Activated T-cell treated with anti-CD3 and anti-CD28 coated beads for 48 hours (primary cell): ENCODE measurements at places on chromosomes 5 and 9.

DNA sequence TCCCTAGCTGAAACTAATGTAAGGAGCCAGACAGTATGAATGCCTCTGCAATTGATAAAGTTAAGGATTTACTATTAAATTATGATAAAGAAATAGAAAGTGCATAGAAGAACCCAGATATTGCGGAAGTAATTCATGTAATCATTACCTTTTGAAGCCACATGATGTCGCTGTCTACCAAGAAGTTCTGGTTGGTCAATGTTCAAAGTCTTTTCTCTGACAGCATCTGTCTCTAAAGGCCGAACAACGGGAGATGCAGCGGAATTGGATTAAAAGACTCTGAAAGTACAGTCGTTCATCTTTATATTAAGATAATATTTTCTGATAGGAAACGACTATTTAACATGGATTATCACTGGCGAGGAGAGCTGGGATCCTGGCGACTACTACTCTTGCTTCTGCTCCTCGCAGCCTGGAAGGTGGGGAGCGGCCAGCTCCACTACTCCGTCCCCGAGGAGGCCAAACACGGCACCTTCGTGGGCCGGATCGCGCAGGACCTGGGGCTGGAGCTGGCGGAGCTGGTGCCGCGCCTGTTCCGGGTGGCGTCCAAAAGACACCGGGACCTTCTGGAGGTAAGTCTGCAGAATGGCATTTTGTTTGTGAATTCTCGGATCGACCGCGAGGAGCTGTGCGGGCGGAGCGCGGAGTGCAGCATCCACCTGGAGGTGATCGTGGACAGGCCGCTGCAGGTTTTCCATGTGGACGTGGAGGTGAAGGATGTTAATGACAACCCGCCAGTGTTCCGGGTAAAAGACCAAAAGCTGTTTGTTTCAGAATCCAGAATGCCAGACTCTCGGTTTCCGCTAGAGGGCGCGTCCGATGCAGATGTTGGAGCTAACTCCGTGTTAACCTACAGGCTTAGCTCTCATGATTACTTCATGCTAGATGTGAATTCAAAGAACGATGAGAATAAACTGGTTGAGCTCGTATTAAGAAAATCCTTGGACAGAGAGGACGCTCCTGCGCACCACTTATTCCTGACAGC, at the start of gene PCDHA8:
Gene PCDHA8 (plus strand): TSS at position 210 of the 985 bp plus-strand sequence. CDS start 135 bp downstream, at position 345.
- no peak for DNase-seq

DNA sequence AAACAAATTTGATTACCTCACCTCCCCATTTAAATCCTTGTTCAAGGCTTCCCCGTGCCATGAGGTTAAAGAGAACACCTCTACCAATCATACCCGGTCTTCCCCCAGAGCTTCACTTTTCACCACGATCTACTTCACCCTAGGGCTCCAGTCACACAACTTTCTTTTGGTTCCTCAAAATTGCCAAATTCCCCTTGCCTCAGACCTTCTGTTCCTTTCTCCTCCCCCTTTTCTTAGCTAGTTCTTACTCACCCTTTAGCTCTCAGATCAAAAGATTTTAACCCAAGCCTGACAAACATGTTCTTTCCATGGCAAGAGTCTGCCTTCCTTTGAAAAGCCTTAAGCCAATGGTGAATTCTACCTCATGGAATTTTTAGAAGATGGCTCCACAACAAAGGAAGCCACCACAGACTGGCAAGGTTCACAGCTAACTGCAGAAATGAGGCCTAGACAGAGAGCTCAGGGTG, 56.7 kb downstream of the MAPKAP1 start:
- DNase-seq: no peak

- DNase-seq: no peak
Measured at GRCh38 chr5:168992687-168993086, 308.3 kb downstream of the SLIT3 start.

- DNase-seq: no peak
Measured at GRCh38 chr9:115525111-115526058, 407.4 kb upstream of the TNC start.

DNA sequence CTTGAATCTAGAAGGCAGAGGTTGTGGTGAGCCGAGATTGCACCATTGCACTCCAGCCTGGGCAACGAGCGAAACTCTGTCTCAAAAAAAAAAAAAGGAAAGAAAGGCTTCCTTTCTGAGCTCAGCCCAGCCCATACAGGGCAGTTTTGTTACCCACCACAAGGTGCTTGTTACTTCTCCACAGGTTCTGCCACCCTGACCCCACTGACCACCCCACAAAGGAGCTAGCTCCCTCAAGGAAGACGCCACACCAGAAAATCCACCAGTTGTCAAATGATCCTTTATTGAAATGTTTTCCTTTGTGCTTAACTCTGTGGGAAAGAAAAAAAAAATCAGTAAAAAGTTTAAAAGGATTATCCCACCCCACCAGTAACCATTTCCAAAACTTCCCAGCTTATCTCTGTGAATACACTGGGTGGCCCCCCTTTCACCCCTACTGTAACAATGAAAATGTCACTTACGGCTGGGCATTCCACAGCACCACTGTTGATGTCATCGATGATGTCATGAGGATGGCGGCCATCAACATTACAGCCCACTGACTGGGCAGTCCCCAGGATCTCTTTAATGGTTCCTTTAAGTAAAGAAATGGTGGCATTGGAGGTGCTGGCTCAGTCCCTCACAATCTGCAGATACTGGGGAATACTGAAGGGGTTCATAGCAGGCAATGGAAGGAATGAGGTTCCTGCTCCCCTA, 3.6 kb downstream of the RPL12 start:
- no peak for DNase-seq

DNA sequence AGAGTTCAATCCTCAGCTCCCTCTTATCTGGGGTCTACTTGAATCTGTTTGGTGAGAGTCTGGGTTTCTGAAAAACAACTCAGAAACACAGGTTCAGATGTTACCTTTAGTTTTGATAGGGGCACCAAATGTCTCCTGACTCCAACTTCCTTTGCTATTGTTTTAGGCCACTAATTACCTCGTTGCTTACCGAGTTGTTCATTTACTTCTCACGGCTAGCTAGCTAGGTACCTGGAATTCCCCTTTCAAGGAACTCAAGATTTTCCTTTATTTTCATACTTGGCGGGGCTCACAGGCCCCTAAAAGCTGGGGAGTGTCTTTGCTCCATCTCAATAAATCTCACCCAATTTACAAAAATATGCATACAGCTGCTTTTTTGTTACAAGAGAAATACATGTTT, 111.4 kb downstream of the SLC28A3 start:
- DNase-seq: no peak

GRCh38 chr9:27125936-27126335, 16.9 kb downstream of the TEK start:
- DNase-seq: no peak

DNA sequence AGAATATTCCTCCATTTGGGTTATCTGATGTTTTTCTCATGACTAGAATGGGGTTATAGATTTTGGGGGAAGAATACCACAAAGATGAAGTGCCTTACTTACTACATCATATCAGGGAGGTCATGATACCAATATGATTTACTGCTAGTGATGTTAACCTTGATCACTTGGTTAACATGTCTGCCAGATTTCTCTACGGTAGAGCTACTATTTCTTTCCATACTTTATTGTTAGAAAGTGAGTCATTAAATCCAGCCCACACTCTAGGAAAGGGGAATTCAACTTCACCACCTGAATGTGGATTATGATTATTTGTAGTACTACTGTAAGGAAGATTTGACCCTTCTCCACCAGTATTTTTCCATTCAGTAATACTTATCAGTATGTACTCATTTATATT, 64.7 kb downstream of the UBE2R2 start:
- DNase-seq: no peak

GRCh38 chr9:1515557-1515956, 465.4 kb downstream of the DMRT2 start:
- DNase-seq: no peak

DNA sequence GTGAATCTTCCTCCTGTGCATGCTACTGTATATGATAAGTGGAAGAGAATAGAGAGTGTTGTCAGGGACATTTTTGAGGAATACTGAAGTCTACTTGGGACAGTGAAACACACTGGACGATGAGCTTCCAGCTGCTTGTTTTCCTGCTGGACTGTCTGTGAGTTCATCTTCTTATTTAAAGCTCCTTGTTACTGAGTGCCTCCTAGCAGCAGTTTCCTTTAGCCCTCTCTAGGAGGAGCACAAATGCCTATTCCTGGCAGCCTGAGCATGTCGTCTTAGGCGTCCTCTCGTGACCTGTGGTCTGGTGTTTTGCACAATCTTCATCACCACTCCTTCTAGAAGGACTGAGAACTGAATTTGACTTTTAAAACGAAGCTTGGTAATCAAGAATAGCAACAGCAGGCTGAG, 43.8 kb downstream of the ANKRD33B start:
- no peak for DNase-seq

GRCh38 chr9:71690063-71690688, 78.1 kb downstream of the CEMIP2 start:
- DNase-seq: no peak

DNA sequence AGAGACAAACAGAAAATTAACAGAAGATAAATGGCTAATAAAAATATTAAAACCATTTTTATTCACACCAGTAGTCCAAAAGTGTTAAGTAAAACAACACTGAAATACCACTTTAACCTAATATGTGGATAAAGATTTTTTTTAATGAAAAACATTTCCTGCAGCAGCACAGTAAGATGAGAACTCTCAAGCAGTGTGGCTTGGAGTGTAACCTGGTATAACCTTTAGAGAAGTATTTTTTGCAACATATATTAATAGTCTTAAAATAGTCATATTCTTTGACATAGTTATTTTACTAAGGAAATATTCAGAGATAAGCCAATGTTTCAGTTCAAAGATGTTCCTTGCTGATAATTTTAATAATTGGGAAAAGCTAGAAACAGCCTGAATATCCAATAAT, 644.4 kb downstream of the PDE4D start:
- no peak for DNase-seq

DNA sequence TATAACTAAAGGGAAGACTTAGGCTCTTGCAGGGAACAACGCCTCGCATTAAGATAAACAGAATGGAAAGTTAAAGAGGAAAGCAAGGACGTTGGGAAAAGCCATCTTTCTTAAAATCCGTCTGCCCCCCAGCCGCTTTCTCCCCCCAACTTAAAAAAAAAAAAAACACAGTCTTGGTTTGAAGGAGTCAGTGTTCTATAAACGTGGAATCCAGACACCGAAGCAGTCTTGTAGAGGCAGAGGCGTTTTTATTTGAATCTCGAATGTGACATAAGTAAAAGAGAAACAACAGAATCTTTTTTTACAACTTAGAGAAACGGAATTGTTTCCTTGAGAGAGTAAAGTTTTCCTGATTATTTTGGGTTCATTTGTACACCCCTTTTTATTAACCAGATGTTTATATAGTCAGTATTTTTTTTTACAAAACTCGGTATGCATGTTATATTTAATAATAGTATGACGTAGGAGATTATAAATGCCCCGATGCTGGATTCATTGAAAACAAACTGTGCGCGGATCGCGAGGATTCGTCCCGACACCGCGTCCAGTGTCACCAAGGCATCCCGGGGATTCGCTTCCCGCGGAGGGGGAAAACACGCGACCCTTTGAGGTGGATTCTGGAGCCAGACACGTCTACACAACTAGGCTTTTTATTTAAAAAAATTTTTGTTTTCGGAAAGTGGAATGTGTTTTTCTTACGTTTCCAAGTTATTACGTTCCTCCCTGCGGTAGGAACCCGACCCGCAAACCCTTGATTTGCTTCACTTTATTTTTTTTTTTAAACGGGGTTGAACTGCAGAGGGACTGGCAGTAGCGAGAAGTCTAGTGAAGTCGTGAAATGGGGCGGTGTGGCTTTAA, 6.7 kb downstream of the PTCH1 start:
- DNase-seq: no peak

DNA sequence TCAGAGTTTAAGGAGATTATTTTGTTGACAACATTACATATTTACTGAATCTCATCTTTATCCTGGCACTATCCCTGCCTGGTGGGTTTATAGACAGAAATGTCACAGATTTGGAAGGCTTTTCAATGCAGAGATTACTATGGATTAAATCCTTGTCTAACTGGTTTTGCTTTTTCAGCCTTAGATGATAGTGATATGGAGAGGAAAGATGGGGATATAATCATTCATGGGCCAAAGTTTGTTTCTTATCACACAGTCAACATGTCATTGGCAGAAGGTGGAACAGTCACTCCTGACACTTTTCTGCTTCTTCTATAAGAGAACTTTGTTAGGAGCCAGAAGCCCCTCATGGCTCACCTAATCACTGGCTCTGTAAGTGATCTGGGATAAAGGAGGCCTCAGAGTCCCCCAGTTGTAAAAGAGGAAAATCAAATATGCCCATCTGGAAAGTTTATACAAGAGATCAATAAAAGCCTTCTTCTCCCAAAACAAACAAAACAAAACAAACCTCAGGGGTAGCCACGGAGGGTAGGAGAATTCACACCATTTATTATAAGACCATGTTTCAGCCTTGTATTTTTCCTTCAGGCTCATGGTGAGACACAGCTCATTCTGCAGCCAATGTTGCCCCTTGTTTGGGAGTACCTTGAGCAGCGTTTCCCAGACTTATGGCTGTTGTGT, 101.2 kb downstream of the PCSK1 start:
- no peak for DNase-seq

- peak; percentile 50 for DNase-seq
Measured at GRCh38 chr9:79572608-79573411, 1.0 kb downstream of the TLE4 start.

DNA sequence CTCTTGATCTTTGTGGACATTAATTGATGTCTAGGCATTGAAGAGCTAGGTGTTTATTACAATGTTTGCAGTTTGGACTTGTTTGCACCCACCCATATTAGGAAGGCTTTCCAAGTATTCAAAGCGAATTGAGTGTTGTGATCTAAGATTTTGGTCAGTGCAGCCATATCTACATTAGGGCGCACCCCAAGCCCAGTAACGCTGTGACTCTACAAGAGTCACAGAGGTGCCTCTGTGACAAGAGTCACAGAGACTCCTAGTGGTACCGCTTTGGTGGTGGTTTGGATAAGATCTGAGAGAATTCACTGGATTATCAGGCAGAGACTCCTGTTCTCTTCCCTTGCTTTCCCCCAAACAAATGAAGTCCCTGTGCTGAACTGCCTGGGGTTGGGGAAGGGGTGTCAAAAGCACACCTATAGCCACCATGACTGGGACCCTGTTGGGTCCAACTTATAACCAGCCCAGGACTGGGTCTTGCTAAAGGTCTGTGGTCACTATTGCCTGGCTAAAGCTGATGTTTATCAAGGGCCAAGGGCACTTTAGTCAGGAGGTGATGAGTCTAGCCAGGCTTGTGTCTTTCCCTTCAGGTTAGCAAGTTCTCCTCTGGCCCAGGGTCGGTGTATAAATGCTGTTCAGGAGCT, 114.1 kb upstream of the RIOK2 start:
- no peak for DNase-seq

GRCh38 chr5:69265931-69266330, 31.2 kb downstream of the CDK7 start:
- DNase-seq: no peak

GRCh38 chr9:34675869-34676268, 13.4 kb upstream of the CCL27 start:
- no peak for DNase-seq

- DNase-seq: no peak
Measured at GRCh38 chr9:73157811-73158210, 6.1 kb downstream of the ANXA1 start.

DNA sequence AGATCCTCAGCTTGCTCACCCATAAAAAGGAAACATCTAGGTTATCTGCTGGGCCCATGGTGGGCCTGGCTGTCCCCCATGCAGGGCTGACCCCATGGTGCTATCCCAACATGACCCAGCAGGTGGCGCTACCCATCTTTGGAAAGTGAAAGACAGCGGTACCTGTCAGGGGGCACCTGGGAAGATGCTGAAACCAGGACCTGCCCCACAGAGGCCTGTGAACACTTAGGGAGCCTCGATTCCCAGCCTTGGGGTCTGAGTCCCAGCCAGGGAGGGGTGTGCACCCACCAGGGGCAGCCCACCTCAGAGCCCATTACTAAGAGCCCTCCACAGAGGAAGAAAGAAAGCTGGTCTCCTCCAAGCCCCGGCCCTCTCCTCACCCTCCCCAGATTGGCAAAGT, 46.6 kb upstream of the IPPK start:
- DNase-seq: peak; percentile 72
